ENCODE measurements at places on chromosomes 1 and 21.

- DNase-seq: peak; percentile 64
Observed at GRCh38 chr1:235866205-235866912, at the start of gene LYST. Gene LYST, minus strand, starts transcription at chr1:235866906. Its CDS starts 36,489 bp downstream, at chr1:235830417.

DNA sequence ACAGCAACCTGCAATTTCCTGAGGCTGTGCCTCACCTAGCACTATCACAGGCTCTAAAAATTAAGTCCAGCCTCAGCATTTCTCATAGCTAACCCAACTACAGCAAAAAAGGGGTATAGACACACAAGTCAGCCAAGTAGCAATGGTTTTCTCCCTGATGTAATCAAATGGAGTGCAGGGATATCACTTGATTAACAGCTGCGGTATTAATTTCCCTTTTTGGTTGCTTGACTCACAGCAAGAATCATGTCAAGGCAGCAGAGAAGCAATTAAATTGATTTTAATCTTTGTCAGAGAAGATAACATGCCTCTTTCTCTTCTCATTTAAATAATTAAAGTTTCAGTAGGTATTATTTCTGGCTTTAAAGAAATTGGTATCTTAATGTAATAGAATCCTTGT is 278.9 kb downstream of the RWDD3 start:
- DNase-seq: no peak

- DNase-seq: no peak
Observed at GRCh38 chr1:192436441-192437078, 119.8 kb downstream of the RGS21 start.

- peak; percentile 9 for DNase-seq
Observed at GRCh38 chr1:118984086-118984721, 3.9 kb downstream of the TBX15 start.

GRCh38 chr1:2284932-2285331 is 56.8 kb downstream of the SKI start:
- DNase-seq: no peak
